ENCODE measurements at places on chromosomes 4 and X. TPM values are rescaled to one million over a fixed set of nuclear protein-coding genes. Genes with fewer than 3 reads are reported as not detected.

The TCEAL7 gene
- total RNA-seq: 23.7 TPM

The MSN gene
- 590 TPM for total RNA-seq

GRCh38 chrX:139121616-139122286 is 408.8 kb upstream of the F9 start:
- H3K27ac ChIP-seq: no peak overlapping the region
- DNase-seq: no peak
- H3K4me1 ChIP-seq: peaks cover 3% of the 10 kb centered on the region
- H3K27me3 ChIP-seq: peaks cover 3% of the 10 kb centered on the region
- no peak overlapping the region for H3K4me3 ChIP-seq

GRCh38 chrX:110032534-110033147 is 29.7 kb downstream of the TMEM164 start:
- H3K4me1 ChIP-seq: no peaks in the 10 kb centered on the region
- no peak overlapping the region for H3K4me3 ChIP-seq
- H3K27ac ChIP-seq: no peak overlapping the region
- no peak for DNase-seq

DNA sequence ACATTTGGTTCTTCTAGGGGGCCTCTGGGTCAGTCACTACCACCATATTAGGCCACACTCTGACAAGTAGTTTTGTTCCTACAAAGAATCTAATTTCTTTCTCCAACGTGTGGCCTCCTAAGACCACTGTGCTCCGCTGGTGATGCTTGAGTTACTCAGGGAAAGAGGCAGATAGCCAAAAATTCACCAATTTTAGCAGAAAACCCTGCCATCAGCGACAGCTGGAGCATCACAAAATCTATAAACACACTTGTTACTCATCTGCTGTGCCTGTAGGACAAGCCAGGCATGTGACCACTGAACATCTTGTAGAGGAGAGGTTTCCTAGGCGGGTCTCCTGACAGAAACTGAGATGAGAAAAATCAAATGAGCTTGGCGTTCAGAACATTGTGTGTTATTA is 105.4 kb downstream of the SYNPO2 start:
- H3K27me3 ChIP-seq: peaks cover 5% of the 10 kb centered on the region
- DNase-seq: no peak
- H3K27ac ChIP-seq: no peak overlapping the region
- no peaks in the 10 kb centered on the region for H3K4me1 ChIP-seq
- no peaks in the 10 kb centered on the region for H3K36me3 ChIP-seq
